Erythroblast (primary cell): ENCODE measurements at places on chromosomes 7 and 10.

- peak; percentile 25 for DNase-seq
Observed at GRCh38 chr10:84715911-84716310, 387.5 kb downstream of the CCSER2 start.

DNA sequence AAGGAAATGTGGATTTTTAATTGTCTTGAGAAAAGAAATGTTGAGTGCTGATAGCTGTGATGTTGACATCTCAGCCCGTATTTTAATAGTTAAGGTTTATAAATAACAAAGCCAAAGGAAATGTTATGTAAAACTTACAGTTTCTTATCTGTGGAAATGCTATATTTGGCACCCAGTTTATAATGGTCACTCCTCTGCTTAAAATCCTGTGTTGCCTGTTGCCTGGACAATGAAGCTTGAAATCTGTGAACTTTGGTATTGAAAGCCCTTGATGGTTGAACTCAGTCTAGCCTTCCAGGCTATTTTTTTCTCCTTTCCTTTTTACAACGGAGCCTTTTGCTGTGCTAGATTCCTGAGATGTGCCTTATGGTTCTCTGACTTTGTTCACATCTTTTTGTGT is 46.5 kb downstream of the MCU start:
- DNase-seq: no peak

GRCh38 chr7:30814700-30815387 is 43.6 kb downstream of the MINDY4 start:
- DNase-seq: no peak

DNA sequence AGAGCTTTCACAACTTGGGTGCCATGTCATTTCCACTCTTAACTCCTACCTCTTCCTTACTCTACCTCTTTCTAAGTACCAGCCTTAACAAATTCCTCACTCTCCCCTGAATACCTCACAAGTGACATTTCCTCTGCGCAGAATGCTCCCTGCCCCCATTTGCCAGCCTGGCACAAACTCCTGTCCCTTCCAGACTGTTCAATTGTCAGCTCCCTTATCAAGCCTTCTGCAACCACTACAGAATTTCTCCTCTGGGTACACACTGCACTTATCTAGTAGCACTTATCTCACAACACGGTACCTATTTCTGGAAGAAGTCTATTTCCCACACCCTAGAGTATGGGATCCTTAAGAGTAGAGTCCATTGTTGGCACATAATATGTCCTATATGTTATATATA is 39.1 kb upstream of the ANAPC16 start:
- no peak for DNase-seq
